ENCODE measurements at places on chromosomes 16 and 17. TPM values are rescaled to one million over a fixed set of nuclear protein-coding genes. Genes with fewer than 3 reads are reported as not detected.

The KRT24 gene
- not detected for polyA plus RNA-seq

DNA sequence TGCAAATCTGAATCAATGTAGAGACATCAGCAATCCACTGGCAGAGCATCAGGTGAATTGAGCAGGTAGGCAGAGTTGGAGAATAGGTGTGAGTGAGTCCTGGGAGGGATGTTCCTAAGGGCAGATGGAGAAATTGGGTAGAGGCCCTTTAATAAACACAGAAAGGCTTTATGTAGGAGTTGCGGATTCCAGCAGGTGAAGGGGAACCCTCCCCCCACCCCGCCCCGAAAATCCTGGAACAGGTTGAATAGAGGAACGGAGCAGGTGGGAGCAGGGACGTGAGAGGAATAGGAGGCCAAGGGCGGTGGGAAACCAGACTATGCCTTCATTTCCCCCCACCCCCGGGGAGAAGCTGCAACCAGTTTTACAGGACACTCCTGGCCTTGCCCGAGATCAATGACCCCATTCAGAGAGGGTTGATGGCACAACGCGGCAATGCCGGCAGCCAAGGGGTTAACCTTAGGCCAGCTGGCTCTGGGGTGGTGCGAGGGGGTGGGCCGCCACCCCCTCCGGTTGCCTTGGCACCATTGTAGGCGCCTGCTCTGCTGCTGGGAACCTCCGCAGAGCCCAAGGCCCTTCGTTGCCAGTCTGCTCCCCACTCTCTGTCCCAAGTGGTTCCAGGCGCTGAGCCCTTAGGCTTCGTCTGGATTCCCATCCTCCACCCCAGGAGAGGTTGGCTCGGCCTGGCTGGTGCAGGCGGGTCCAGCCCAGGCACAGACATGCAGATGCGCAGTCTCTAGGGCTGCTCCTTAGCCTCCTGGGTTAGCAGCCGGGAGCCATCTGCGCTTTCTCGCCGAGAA, 814 bp upstream of the RUNDC3A start:
- peak; percentile 67 for DNase-seq

The GAST gene
- polyA plus RNA-seq, result not detected

The CIITA gene
- 9.2 TPM for polyA plus RNA-seq

DNA sequence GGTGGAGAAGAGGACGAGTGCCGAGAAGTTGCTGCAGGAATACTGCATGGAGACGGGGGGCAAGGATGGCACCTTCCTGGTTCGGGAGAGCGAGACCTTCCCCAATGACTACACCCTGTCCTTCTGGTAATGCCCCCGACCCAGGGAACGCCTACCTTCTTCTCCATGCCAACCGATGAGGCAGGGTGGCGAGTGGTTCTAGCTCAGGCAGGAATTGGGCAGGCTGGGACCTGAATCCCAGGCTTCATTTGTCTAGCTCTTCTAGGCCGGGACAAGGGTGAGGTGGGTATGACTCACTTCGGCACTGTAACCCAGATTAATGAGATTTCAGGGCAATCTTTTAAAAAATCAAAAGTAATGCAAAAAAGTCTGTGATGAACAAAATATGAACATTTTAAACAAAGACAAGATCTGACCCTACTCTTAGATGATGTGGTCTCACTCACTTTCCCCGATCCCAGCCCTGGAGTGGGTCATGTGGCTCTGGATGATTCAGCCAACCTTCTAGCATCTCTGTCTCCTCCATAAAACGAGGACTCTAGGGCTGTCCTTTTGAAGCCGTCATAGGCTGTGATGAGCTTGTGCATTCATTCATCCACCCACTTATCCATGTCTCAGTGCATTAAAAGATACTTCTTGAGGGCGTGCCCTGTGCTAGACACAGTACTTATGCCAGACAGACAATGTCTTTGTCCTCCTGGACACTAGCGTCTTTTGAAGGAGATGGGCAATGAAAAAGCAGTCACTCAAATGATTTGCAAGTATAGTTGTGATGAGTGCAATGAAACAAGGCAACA, 102.6 kb downstream of the SDR42E1 start:
- no peak for DNase-seq

DNA sequence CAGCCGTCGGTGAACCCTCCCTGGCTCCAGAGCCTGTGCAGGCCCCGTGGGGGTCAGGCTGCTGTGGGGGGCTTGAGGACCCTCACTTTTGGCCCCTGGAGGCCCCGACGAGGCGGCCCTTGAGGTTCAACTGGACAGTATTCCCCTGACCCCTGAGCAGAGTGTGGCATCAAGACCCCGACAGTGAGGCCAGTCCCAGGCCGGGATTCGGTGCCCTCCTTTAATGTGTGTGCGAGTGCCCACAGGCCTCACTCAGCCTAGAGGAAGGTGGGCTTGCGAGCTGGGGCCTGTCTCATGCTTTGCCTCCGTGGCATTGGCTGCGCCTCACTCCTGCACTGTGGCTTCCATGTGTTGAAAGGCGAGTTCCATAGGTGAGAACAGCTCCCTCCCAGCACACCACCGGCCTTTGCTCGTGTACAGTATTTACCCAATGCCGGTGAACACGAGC, 94.5 kb downstream of the METRNL start:
- DNase-seq, result no peak

- peak; percentile 71 for DNase-seq
These were observed 35.6 kb downstream of the RPA1 start for GRCh38 chr17:1865252-1866037.

The PLCD3 gene
- 23.1 TPM for polyA plus RNA-seq

- DNase-seq, result no peak
These were observed 52.1 kb upstream of the GCSH start for GRCh38 chr16:81148277-81148676.

The AIPL1 gene
- polyA plus RNA-seq, result not detected

The STX4 gene
- polyA plus RNA-seq, result 111 TPM

The ALOX12 gene
- not detected for polyA plus RNA-seq

- DNase-seq, result no peak
These were observed 3.6 kb downstream of the ZNRF1 start for GRCh38 chr16:75002474-75002873.

- no peak for DNase-seq
These were observed 17.2 kb downstream of the CTRB2 start for GRCh38 chr16:75189638-75190245.

DNA sequence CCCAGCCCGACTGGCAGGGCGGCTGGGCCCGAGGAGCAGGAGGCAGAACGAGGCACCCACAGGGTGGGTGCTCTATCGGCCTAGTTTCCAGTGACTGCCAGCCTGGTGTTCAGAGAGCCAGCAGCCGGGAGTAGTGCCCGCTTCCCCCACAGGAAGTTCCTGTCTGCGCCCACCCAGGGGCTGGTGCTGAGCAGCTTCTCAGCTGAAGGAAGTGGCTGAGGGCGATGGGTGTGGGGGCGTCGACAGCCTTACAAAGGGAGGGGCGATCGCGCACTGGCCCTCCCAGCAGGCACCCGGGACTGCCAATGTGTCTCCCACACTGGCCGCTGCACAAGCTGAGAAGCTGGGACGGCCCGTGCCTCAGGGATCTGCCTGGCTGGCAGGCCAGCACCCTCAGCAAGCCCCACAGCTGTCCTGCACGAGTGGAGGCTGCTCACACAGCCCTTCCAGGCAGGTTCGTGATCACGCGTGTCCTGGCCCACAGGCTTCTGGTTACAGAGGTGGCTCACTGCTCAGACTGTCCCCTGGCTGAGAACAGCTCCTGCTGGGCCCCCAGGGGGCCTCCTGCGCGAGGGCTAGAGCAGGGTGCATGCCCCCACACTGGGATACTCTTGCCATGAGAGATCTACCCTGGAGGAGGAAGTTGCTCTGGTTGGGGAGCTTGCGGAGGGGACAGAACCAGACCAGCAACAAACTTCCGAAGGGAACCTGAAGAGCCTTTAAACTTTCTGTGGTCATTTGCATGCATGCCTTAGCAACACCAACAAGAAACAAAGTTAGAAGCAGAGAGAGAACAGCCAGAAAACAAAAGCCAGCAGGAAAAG, 2.5 kb downstream of the RNF166 start:
- no peak for DNase-seq

- no peak for DNase-seq
These were observed 520.8 kb upstream of the ZFHX3 start for GRCh38 chr16:73568769-73569168.

DNA sequence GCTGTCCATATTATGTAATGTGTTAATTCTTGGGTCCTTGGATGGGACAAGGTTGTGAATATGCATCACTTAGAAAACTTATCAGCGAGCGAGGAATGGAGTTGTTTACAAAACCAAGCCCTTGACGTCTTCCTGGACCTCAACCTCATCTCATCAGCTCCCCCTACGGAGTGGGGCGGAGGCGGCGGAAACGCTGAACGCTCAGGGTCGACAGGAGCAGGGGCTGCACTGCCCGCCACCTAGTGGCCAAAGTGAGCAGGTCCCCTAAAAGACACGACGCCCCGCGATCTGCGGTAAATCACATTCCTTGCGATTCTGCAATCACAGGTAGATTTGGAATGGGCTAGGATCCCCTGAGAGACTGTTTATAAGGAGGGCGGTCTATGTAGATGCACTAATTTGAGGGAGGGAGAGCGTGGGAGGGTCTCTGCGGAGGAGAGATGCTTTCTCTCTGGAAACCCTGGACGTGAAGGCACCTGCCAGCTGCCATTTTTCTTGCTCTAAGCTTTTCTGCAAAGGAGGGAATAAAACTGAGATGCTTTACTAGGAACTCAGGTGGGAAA, 5.4 kb upstream of the ICAM2 start:
- DNase-seq, result peak; percentile 90

The PIRT gene
- not detected for polyA plus RNA-seq

DNA sequence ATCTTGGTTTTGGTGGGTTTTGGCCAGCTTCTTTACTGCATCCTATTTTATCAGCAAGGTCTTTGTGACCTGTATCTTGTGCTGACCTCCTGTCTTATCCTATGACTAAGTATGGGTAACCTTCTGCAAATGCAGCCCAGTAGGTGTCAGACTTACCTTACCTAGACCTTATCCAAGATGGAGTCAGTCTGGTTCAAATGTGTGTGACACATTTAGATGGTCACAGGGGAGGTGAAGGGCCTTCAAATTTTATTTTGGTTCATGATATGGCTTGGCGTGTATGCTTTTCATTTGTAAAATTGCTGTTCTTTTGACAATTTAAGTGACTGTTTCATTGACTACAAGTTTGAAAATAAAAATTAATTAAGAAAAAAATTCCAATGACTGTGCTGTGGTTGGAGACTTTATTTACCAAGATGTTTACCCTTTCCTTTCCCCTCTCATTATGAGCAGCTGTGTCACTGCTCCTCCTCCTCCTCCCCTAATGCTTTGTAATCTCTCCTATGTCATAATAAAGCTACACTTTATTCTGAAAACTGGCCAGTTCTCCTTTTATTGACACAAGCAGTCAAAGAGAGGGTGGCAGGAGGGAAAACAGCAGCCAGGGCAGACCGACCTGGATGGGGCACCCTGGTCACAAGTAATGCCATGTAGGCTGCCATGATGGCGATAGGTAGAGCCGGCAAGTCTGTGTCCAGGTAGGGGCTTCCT, 49.4 kb downstream of the TNFRSF13B start:
- DNase-seq, result no peak

The MPO gene
- 1.1 TPM for polyA plus RNA-seq

The WFIKKN2 gene
- not detected for polyA plus RNA-seq

- DNase-seq, result peak; percentile 93
These were observed at the start of gene FA2H for GRCh38 chr16:74774223-74775139. Gene FA2H (minus strand): TSS chr16:74774820. CDS start chr16:74774755, 65 bp downstream.

The CDH16 gene
- polyA plus RNA-seq, result 3.5 TPM
